ENCODE measurements at places on chromosomes 1 and 21.

GRCh38 chr1:229148041-229148671, 122.8 kb upstream of the RAB4A start:
- no peak for DNase-seq

DNA sequence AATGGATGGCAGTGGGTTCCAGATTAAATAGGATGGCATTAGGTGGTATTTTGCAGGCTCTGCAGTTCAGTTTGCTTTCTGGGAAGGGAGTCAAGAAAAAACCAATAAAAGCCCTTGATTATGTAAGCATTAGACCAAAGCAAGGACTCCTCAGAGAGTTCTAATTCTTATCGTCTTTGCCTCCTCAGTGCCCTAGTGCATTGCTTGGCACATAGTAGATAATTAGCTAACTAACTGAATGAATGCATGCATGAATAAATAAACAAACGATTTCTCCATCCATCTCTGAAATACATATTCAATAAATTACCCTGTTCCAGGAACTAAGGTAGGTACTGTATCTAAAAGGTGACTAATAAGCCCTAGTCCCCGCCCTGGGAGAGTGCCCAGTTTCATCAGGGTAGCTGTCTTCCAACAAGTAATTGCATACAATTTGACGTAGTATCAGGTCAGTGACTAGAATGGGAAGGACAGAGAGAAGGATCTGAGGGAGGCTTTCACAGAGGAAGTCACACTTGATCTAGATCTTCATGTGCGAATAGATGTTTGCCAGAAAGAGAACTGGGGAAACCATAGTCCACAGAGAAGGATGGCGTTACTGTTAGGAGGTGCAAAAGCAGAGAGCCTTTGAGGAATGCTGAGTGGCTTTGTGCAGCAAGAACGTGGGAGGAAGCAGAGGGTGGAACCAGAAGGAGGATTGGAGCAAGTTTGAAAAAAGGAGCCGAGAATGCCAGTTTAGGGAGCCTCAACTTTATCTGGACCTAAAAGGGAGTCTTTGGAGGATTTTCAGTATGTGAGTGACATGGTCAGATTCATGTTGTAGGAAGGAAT, 111.4 kb downstream of the TBX19 start:
- DNase-seq: peak; percentile 58

DNA sequence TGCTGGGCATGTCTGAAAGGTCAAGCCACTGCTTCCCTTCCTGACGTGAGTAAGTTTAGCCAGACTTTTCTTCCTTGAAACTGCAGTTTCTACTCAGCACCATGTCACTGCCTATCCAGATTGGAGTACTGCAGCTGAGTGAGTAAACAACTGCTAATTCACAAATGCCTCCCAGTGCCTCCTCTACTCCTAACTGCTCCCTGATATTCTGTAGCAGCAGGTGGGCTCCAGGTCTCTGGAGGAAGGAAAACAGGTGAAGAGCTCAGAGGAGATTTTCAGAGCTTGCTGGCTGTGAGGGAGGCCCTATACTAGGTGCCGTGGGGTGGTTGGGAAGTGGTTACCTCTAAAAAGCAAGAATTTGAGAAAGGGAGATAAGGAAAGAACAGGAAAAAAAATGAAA, 96.5 kb downstream of the KIF14 start:
- no peak for DNase-seq

DNA sequence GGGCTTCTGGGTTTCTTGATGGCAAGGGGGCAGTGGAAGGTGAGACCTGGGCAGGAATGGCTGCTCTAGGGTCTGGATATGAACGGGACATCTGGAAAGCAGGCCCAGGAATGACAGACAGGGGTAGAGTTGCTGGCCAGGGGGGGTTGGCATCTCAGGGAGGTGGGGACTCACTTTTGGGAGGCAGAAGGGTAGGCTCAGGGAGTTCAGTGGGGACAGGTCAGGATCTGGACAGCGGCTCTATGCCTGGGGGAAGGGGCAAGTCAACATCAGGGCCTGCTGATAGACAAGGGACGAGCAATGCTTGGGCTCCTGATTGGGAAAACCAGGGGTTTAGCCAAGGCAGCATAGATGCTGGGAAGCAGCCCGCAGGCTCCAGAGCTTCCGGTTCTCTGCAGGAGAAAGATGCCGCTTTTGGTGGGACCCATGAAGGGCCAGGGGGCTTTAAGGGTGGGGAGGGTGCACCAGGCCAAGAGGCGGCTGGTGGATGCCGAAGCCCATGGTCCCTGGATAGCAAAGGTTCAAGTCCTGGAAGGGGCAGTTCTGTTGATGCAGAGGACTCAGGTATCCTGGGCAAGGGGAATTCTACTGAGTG, 21.9 kb downstream of the IGFN1 start:
- no peak for DNase-seq

DNA sequence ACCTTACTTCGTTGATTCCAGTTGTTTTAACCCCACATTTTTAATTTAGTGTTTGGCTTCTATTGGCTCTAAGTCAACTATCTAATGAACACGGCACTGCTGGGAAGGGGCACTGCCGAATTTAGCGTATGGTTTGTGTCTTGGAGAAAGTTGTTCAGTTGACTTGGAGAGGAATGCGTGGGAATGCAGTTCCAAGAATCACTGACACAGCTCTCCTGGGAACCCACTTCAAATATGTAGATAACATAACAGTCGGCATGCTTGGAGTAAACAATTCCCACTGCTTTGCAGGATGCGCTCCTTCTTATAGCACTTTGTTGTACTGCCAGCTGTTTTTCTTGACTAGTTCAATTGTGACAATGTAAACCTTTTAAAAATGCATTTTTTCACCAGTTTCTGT, 104.3 kb downstream of the RYR2 start:
- DNase-seq: no peak

DNA sequence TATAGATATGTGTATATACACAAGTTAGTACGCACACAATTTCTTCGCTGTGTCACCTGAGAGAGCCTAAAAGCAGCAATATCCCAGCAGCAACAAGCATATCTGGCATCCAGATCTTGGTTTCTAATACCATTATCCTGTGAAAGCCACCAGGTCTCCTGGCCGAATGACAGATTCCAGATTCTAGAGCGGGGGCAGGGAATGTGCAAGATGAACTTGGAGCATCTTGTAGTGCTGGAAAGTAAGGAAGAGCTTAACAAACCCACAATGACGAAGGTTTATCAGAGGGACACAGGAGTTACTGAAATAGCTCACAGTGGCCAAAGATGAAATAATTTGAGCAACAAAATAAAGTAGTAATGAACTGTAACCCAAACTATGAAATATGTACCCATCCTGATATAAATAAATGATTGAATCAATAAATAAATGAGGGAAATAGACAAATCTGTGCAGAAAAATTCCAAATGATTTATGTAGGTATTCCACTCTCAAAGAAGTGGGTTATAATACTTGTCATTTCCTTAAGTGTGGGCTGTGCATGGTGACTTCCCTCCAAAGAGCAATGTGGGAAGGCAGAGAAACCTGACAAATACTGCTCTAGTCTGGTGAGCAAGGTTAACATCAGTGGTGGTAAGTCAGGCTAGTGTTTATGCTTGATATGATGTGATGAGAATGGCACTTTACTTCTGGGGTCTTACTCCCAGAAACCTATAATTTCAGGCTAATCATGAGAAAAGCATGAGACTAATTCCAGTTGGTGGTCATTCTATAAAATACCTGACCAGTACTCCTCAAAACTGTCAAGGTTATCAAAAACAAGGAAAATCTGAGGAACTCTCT, 67.9 kb downstream of the LRRC8D start:
- DNase-seq: no peak
